ENCODE measurements at places on chromosomes 3 and 15. TPM values are rescaled to one million over a fixed set of nuclear protein-coding genes. Genes with fewer than 3 reads are reported as not detected.

GRCh38 chr3:156664011-156664830 lies 10.2 kb upstream of the TIPARP start:
- no peak for DNase-seq

- DNase-seq: no peak
Observed at GRCh38 chr3:84772841-84773240, 185.9 kb upstream of the CADM2 start.

- DNase-seq: no peak
Observed at GRCh38 chr15:41323611-41324010, 8.8 kb downstream of the OIP5 start.

- DNase-seq: no peak
Observed at GRCh38 chr15:34338347-34338746, 766 bp upstream of the SLC12A6 start.

Gene SCN10A
- not detected for total RNA-seq

Gene ACSBG1
- total RNA-seq: not detected

All from HFFc6 (cell line).